Calu3 (cell line): ENCODE measurements at places on chromosomes 16 and 17.

DNA sequence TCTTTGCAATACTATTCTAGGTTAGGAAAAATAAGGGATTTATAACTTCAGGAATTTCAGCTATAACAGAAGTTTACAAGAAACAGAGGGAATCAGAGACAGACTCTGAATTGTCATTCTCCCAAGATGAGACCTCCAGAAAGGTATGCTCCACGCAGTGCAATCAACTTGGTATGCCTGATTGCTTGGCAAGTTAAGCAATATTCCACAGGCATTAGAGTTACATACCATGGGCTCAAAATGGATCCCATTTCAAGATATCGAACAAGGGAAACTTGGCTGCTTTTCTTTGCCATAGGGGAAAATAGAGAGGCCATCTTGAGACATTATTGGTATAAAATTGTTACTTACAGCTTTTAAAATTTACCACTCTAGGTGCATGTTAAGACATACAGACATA is 615.6 kb upstream of the SOX9 start:
- DNase-seq = no peak

DNA sequence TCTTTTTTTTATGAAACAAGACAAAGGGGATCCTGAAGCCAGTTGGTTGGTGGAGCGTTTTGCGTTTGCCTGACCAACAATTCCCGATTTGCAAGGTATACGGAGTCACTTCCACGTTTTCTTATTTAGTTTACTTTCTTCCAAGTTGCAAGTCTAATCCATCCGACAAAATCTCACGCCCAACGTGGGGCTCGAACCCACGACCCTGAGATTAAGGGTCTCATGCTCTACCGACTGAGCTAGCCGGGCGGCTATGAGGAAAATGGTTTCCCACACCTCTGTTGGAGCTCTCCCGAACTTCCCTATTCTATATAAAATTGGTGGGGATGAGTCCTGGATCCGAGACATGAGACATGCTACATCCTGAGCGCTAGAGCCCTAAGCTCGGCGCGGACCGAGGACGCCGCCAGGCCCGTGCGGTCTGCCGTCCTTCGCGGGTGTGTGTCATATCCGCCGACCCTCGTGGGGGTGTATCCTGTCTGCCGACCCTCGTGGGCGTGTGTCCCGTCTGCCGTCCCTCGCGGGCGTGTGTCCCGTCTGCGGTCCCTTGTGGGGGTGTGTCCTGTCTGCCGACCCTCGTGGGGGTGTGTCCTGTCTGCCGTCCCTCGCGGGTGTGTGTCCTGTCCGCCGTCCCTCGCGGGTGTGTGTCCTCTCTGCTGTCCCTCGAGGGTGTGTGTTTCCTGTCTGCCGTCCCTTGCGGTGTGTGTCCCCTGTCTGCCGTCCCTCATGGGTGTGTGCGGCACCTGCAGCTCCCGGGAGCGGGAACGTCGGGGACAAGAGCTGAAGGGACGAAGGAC is 22.6 kb downstream of the ZNF213 start:
- DNase-seq = peak; percentile 93

DNA sequence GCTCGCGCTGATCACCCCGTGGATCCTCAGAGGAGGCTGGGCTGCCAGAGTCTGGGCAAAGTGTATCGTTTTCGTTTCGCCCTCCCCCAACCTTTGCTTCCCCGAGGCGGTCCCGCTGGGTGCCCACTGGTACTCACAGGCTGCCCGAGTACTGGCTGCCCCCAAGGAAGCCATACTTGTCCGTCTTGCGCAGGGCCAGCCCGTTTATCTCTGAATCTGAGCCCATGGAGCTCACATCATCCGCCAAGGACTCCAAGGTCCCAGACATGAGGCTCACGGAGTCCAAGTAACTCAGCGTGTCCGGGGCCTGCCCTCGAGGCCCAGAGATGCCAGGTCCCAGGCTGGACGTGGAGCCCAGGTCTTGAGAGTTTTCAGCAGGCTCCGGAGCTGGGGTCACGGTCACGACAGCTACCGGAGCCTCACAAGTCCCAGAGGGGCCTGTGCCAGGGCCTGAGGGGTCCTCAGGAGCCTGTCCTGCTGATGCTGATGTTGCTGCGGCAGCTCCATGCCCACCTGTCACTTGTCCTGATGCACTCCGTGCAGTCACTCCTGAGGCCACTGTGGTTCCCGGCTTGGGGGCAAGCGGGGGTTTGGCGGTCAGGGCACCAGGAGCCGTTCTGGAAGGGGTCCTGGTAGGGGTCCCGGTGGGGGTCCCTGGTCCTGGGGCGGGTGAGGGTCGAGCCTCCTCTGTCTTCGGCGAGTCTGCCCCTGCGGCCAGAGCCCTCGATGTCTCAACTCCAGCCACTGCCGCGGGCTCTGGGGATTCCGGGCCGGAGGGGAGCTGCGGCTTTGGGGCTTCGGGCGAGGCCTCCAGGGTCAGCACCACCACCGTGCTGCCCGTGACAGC is 980 bp downstream of the TBC1D10B start:
- no peak for DNase-seq

- peak; percentile 41 for DNase-seq
Observed at GRCh38 chr16:19085679-19086200, 18.3 kb downstream of the COQ7 start.

DNA sequence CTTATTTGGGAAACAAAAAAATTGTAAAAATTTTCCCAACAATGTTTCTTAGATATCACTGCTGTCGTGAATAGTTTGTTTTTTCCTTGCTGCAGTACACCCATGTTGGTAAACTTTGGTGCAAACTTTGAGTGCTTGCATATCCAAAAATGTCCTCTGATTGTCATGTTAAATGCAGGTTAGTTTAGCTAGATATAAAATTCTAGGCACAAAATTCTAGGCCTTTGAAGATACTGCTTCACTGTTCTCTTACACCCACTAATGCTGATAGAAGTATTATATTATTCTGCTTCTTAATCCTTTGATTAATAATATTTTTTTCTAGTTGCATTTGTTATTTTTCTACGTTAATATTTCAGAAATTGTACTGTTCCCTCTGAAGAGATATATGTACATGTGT is 16.1 kb downstream of the TOM1L1 start:
- DNase-seq = no peak

DNA sequence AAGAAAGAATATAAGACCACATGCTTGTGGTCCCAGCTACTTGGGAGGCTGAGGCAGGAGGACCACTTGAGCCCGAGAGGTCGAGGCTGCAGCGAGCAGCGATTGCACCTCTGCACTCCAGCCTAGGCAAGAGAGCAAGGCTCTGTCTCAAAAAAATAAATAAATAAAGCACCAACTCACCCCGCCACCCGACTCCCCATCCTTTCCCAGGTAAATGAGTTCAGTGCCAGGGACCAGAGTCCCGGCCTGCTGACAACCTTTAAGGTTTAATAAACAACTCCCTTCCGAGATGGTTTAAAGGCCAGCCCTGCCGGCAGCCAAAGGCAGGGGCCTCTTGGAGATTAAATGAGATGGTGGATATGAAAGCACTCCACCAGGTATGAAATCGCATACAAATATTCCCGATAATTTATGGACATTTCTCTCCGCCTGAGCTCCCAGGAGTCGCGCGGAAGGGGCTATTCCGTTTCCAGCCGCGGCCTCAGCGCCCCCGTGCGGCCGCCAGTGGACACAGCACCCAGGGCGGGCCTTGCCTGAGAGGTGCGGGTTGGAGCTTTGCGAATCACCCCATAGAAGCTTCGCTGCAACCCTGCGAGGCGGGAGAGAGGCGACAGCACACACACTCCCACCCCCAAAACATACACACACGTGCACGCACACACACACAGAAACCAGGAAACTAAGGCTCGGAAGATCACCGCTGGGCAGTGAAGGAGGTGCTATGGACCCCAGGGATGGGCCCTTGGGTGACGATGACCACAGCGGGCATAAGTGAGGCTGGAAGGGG is 4.0 kb upstream of the RPL38 start:
- peak; percentile 84 for DNase-seq

DNA sequence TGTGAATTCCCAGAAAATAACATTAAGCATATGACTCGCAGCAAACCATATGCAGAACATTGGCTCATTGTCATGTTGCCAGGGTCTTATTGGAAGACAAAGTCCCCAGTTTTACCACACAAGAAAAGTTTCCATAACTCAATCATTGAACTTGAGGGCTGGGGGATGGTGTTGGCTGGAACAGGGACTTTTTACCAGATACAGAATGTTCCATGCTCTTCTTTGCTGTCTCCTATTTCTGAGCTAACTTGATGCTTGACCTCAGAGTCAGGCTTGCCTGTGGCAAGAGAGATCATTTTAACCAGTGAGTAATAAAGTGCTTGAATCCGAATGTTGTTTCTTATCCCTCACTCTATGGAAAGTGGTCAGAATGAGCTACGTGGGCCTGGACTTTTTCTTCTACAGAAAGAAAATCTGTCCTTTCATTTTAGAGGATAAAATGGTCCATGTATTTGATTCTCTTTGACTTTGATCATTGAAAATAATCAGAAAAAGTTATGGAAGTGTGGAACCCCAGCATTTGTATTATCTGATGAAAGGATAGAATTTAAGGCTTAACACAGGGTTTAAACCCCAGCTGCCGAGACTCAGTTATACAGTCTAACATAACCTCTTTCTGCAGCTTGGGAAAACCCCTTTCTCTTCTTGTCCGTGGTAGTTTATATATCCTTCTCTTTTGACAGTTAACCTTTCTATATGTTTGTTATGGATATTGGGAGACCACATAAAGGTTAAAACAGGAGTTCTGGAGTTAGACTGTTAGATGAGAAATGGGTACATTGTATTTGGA is 67.0 kb downstream of the TUBD1 start:
- DNase-seq = no peak

GRCh38 chr16:75614066-75614897 is 8.8 kb downstream of the ADAT1 start:
- DNase-seq = no peak

- DNase-seq = no peak
Observed at GRCh38 chr17:80011989-80012555, 23.6 kb downstream of the TBC1D16 start.

GRCh38 chr16:15952265-15952711 is 2.9 kb downstream of the ABCC1 start:
- DNase-seq = no peak

GRCh38 chr16:1345087-1345486 is 6.6 kb downstream of the TSR3 start:
- DNase-seq = no peak

DNA sequence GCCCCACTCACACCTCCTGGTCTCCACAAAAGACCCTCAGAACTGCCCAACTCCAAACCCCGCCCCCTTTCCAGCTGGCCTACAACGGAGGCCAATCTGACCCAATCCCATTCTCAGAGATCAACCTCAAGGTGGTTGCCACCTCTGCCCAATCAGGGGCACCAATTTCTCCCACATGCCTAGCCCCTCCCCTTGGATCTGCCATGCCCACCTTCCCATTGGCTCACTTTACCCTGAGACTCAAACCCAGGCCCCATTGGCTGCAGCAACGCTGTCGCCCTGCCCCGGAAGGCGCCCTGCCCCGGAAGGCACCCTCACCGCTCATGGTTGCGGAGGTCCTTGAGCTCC is 10.6 kb downstream of the ZNF668 start:
- DNase-seq = no peak

- DNase-seq = peak; percentile 63
Observed at GRCh38 chr16:68229431-68230175, 6.3 kb downstream of the ESRP2 start.

DNA sequence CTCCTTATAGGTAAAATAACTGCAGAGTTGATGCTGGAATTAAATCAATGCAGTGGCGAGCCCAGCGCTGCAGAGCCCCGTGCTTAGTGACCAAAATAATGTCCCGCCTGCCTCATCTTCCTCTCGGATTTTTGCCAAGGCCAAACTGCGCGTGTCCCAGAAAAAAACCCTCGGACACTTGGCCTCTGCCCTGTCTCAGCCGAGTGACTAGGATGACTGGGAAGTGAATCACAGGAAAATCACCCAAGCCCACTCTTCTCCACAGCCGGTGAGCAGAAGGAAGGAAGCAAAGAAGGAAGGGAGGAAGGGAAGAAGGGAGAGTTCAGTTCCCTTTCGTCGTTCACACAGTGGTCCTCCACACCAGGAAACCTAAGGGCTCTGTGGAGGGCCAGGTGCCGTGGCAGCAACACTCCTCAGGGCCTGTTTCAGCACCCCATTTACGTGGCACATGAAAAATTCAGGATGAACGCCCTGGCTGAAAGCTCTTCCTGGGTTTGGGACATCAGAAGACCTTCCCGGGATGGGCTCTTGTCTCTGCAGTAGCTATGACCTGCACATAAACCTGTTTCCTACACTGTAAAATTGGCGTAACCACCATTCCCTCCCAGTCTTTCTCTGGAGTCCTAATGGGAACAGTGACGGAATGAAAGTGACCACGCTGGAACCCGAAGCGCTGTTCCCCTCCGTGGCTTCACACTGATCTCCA is 25.4 kb upstream of the HOXB13 start:
- no peak for DNase-seq

- no peak for DNase-seq
Observed at GRCh38 chr16:31453255-31454204, 5.8 kb upstream of the ARMC5 start.

- no peak for DNase-seq
Observed at GRCh38 chr17:8096541-8096940, 9.0 kb upstream of the ALOX12B start.

DNA sequence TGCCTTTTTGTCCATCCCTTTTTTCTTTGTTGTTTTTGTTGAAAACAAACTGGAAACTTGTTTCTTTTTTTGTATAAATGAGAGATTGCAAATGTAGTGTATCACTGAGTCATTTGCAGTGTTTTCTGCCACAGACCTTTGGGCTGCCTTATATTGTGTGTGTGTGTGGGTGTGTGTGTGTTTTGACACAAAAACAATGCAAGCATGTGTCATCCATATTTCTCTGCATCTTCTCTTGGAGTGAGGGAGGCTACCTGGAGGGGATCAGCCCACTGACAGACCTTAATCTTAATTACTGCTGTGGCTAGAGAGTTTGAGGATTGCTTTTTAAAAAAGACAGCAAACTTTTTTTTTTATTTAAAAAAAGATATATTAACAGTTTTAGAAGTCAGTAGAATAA is 4.9 kb downstream of the SOX9 start:
- DNase-seq = no peak

DNA sequence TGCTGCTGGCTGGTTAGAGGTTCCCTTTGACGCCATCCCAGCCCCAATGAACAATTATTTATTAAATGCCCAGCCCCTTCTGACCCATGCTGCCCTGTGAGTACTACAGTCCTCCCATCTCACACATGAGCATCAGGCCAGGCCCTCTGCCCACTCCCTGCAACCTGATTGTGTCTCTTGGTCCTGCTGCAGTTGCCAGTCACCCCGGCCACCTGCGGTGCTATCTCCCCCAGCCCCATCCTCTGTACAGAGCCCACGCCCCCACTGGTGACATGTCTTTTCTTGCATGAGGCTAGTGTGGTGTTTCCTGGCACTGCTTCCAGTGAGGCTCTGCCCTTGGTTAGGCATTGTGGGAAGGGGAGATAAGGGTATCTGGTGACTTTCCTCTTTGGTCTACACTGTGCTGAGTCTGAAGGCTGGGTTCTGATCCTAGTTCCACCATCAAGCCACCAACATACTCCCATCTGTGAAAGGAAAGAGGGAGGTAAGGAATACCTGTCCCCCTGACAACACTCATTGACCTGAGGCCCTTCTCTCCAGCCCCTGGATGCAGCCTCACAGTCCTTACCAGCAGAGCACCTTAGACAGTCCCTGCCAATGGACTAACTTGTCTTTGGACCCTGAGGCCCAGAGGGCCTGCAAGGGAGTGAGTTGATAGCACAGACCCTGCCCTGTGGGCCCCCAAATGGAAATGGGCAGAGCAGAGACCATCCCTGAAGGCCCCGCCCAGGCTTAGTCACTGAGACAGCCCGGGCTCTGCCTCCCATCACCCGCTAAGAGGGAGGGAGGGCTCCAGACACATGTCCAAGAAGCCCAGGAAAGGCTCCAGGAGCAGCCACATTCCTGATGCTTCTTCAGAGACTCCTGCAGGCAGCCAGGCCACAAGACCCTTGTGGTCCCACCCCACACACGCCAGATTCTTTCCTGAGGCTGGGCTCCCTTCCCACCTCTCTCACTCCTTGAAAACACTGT is 11.3 kb downstream of the CX3CL1 start:
- peak; percentile 49 for DNase-seq
